ENCODE measurements at places on chromosomes 5 and 9.
A peak's percentile ranks its signal among the peaks of the same experiment; 100 is the strongest.

GRCh38 chr9:90846770-90847419 lies 45.3 kb downstream of the SYK start:
- DNase-seq = no peak

- no peak for DNase-seq
These were observed 39.3 kb downstream of the TTLL11 start for GRCh38 chr9:122053567-122054350.

DNA sequence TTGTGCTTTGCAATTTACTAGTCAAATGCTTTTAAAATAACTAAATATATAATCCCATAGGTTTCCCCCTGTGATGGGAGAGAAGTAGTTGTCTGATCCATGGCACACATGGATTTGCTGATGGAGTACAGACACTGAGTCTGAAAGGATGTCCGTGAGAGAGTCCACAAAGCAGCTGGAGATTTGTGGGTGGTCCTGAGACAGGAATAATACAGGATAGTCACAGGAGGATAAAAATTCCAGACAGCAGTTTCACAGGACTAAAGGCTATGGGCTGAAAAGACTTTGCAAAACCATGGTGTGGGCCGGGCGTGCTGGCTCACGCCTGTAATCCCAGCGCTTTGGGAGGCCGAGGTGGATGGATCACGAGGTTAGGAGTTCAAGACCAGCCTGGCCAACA lies 58.7 kb upstream of the ZFR start:
- DNase-seq = no peak

GRCh38 chr9:73753171-73753570 lies 601.5 kb downstream of the ANXA1 start:
- DNase-seq = no peak

GRCh38 chr5:97297063-97297703 lies 114.1 kb upstream of the RIOK2 start:
- peak; percentile 35 for DNase-seq

DNA sequence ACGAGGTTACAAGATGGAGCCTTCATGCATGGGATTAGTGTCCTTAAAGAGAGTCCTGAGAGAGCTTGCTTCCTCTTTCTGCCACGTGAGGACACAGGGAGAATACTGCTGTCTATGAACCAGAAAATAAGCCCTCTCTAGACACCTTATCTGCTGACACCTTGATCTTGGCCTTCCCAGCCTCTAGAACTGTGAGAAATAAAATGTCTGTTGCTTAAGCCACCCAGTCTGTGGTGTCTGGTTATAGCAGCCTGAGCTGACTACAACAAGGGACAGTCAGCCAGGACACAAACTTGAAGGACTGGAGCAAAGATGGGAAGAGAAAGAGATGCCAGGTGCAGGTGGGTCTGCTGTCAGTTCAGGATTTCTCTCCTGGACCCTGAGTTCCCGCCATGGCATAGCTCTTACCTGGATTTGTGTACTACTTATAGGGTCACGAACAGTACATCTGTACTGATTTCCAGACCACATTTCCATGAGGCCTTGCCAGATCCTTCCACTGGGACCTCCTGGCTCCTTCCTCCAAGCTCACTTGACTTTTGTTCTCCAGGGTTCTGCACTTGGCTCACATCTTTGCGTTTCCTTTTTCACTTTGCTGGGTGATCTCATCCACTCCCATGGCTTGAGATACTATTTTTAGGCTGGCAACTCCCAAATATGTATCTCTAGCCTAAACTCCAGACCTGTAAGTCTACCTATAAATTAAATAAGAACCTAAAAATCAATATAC lies 44.9 kb upstream of the LIFR start:
- no peak for DNase-seq

DNA sequence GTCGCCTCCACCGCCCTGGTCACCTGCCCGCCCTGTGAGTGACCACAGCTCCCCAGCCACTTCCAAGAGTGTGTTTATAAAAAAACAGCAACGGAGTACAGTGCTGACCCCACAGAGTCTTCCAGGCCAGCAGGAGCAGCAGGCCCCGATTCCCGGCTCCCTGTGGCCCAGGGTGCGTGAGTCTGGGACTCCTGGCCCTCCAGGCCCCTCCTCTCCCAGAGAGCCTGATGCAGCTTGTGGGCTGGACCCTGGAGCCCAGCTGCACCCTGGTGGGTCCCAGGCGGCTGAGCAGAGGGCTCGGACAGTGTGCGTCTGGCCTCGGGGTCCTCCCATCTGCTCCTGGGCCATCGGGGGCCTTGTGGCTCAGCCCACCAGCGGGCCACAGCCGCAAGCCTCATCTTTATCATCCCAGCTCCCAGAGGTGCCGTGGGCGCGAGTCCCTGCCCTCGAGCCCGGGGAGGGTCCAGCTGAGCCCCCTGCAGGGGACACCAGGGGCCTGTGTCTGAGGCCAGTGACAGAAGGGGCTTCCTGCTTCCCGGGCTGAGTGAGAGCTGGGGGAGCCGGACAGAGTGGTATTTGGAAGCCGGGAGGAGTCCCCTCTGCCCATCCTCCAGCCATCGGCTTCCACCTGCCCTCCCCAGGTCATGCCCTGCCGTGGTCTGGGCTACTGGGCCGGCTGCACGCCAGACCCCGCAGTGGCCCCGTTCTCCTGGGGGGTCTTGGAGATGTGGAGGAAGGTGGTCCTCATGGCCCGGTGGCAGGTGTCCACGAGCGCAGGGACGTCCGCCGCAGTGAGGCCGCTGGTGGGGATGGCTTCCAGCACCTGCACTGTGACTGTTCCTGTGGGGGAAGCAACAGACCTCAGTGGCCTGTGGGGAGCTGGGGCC lies 10.6 kb downstream of the EGFL7 start:
- DNase-seq = no peak

- no peak for DNase-seq
These were observed 84.8 kb downstream of the DAP start for GRCh38 chr5:10676224-10676623.

- DNase-seq = no peak
These were observed 24.7 kb downstream of the DNAJA1 start for GRCh38 chr9:33049680-33050361.

DNA sequence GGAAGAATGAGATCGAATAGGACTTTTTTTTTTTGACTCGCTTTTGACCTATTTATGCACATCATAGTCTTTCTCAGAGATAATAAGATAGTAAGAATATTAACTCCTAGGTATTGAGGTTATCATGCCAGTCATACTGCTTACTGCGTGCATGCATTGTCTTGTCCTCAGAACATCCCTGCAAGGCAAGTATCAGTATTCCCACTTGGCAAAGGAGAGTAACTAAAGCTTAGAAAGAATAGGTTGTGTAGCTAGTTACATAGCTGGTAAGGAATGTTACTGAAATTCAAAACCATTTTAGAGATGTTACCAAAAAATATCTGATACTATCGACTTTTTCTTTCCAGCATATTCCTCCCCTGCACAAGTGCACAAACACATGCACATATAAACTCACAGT lies 296.1 kb upstream of the CLINT1 start:
- no peak for DNase-seq

DNA sequence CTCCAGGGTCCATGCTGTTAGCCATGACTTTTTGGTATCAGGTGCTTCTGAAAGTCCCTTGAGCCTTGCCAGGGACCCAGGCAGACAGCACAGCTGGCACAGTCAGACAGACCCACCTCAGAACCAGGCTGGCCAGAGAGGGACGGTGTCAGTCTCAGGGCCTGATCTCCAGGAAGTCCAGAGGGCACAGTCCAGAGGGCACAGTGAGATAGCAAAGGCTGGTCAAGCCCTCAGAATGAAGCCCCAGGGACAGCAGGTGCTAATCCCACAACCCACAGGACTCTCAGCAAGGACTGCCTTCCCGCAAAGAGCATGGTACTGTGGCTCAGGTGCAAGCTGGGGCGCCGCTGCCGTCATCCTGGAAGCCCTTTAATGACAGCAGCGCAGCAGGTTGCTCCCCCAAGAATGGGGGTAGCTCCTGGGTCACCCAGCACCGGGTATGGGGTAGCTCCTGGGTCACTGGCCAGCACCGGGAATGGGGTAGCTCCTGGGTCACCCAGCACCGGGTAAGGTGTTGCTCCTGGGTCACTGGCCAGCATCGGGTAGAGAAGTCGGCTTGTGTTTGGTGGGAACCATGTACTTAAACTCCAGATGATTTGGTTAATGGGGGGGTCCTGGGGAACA lies 105.6 kb upstream of the PHYKPL start:
- DNase-seq = no peak

DNA sequence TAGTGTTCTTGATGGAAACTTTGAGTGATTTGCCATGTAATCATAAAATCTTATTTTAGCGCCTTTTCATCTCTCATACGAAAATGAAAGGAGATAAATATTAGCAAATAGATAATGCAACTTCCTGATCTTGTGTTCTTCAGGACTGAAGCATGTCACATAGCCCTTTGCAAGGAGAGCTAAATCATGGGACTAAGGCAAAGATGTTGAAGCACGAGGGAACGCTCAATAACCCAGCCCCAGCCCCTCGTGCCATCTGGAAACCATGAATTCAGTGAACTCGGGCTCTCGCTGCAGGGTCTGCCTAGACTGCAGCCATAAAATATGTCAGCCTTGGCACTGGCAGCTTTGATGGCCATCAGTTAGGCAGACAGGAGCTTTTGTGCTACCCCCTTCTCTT lies 58.2 kb downstream of the F2RL2 start:
- DNase-seq = no peak

DNA sequence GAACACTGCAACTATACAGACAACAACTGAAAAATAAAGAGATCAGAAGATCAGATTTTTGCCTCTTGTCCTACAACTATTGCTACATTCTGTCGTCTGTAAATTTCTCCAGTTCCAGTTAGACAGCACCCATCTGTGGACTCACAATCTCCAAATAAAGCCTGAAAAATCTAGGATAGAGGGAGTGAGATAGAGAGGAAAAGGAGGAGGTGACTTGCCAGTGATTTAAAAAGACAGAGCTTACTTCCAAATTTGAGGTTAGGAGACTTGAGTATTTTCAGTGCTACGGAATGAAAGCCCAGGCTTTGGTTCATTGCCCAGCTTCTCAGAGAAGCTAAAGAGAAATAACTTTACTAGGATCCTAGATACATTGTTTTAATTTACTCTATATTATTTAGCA lies 63.6 kb downstream of the PTCD2 start:
- no peak for DNase-seq

DNA sequence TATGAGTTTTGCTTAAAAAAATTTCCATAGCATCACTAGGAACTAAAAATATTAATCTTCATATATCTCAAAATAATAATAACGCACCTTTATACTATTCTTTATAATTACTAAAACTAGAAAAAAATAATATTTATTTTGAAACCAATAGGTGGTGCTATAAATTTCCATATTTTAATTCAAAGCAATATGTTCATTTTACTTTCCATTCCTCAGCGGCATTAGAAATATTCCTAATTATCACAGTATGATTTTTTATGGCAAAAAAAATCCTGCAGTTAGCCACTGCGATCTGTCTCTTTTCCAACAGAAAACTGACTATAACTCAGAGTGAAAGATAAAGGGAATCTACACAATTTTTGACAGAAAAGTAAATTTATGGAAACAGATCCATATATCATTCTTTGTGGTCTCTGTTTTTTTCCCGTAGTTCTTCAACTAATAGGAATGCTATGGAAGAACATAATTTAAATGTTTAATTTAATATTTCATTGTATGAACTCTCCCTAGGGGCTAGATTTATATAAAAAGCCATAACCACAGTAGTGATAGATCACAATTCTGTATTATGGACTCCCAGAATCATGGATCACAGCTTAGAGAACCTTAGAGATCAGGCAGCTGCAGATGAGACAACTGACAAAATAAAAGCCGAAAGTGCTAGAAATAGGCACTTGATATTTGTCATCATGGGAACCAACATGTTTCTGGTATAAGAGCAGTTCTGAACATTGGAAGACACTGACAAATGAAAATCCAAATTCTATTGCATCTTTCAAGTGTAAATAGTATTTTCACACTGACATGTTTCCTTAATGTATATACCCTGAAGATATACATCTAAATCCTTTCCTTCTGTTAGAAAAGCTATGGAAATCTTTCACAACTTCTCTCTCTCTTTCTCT lies 167.7 kb upstream of the MPDZ start:
- no peak for DNase-seq

- peak; percentile 96 for DNase-seq
These were observed 6.4 kb downstream of the SLC34A1 start for GRCh38 chr5:177390363-177391300.

DNA sequence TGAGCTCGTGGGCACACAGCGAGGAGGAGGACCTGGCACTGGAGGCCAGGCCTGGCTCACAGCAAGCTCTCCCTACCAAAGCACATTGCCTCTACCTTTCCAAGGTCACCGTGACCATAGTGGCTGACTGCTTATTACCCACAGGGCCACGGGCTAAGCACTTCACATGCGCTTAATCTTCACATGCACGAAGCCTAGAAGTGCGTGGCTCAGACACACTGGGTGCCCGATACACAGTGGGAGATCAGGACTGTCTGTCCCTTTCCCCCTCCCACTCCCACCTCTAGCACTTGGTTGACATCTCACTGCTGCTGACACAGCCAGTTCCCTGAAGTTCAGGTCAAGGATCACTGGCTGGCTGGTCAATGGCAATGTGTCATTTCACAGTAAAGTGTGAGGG lies 23.6 kb downstream of the LHX6 start:
- no peak for DNase-seq

DNA sequence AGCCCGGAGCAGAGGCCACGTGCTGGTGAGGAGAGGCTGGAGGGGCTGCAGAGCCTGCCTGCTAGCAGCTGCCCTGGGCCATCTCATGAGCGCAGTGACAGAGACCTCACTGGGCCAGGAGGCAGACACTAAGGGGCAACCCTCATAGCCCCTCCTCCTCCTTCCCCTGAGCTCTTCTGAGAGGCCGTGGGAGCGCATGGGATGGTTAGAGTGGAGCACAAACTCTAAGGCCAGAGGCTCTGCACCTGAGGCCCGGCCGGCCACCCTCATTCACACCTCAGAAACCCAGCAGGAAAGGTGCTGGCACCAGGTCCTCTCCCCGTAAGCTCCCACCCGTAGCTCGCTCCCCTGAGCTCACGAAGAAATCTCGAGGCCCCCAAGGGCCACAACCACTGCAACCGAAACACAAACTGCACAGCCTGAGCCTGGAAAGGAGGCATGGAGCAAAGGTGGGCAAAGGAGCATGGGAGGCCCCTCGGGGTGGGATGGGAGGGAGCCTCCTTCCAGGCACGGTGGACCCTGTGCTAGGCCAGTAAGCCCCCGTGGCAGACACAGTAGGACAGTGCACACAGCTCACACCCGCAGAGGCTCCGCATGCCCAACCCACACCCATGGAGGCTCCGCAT lies 17.7 kb downstream of the CAMSAP1 start:
- no peak for DNase-seq

DNA sequence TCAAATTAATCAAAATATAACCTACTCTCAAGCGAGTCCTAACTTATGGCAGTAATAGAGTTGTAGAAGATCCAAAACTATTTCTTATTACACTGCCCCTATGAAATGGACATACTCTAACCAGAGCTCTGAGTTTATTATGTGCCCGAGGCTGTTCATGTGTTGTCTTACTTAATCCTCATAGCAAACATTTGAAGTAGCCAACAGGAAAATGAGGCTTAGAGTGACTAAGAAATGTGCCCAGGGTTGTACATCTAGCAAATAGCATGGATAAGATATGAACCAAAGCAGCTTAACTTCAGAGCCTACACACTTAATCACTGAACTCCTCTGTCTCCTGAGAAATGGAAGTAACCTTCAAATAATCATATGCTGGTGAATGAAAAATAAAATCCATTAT lies 1551.7 kb downstream of the MAT2B start:
- no peak for DNase-seq
